ENCODE measurements at places on chromosomes 5 and 9. TPM values are rescaled to one million over a fixed set of nuclear protein-coding genes. Genes with fewer than 3 reads are reported as not detected.

The GABRA6 gene
- not detected for total RNA-seq

The ADAMTS13 gene
- total RNA-seq, result 6.0 TPM

The SARDH gene
- total RNA-seq, result 19.6 TPM

The CACFD1 gene
- 23.3 TPM for total RNA-seq

The CDKN2B gene
- total RNA-seq, result 0.29 TPM

The FCHO2 gene
- 29.2 TPM for total RNA-seq

The SAPCD2 gene
- total RNA-seq, result 7.2 TPM

The C9 gene
- total RNA-seq, result not detected

The HK3 gene
- 11.3 TPM for total RNA-seq

The NIPAL4 gene
- 0.47 TPM for total RNA-seq

The NSUN2 gene
- total RNA-seq, result 50.1 TPM

The CCNJL gene
- total RNA-seq, result 4.5 TPM

The SV2C gene
- 0.18 TPM for total RNA-seq

The MPDZ gene
- 49.6 TPM for total RNA-seq

All from metanephros (tissue), 2 donors.